ENCODE measurements at places on chromosomes 1 and 21.

- DNase-seq, result no peak
Observed at GRCh38 chr1:241213139-241213538, 143.9 kb downstream of the RGS7 start.

DNA sequence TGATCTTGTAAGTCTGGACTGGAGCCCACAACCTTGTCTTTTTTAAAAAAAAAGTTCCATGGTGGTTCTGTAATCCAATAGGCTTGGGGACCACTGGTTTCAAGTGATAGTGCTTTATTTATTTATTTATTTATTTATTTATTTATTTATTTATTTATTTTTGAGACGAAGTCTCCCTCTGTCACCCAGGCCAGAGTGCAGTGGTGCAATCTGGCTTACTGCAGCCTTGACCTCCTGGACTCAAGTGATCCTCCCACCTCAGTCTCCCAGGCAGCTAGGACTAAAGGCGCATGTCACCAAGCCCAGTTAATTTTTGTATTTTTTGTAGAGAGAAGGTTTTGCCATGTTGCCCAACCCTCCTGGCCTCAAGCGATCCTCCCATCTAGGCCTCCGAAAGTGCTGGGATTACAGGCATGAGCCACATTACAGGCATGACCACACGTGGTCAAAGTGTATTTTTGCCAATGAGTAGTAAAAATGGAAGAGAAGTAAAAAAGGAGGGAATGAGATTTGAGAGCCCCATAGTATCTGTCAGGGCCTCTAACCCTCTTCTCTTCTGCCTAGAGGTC lies 44.8 kb upstream of the ARHGAP29 start:
- no peak for DNase-seq

- DNase-seq, result no peak
Observed at GRCh38 chr1:30686236-30686935, 37.0 kb downstream of the MATN1 start.

GRCh38 chr1:182630586-182630985 lies 26.4 kb upstream of the RGS16 start:
- no peak for DNase-seq

GRCh38 chr1:39901714-39902459 lies at the start of gene MYCL:
MYCL (minus strand) TSS chr1:39901917; CDS start chr1:39901434, 483 bp downstream.
- DNase-seq, result no peak

GRCh38 chr1:101235696-101236515 lies 913 bp upstream of the S1PR1 start:
- DNase-seq, result no peak

DNA sequence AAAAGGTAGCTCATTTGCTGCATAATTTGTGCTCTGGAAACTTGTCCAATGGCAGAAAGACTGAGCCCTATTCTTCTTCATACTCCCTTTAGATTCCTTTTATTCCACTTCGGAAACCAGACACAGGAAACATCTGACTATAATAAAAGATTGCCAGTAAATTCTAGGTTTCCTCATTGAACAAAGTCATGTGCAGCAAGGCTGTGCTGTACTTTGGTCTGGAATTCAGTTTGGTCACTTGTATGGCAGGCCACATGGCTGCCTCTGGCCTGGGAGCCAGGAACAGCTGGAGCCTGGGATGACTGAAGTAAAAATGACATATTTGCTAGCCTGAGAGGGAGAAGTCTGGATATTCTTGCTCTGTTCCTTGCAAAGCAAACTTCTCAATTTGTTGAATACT lies 79.6 kb downstream of the ST3GAL3 start:
- DNase-seq, result no peak

- DNase-seq, result no peak
Observed at GRCh38 chr21:19463966-19464365, 1060.4 kb upstream of the TMPRSS15 start.
